ENCODE measurements at places on chromosomes 5 and 9. TPM values are rescaled to one million over a fixed set of nuclear protein-coding genes. Genes with fewer than 3 reads are reported as not detected.

Gene UBAC1
- 31.0 TPM for total RNA-seq

Gene FSD1L
- 4.8 TPM for total RNA-seq

Gene SHROOM1
- total RNA-seq: 4.0 TPM

GRCh38 chr5:160978944-160979343 lies 126.9 kb upstream of the ATP10B start:
- DNase-seq: no peak
- H3K4me1 ChIP-seq: peaks cover 1% of the 10 kb centered on the region
- H3K27ac ChIP-seq: no peak overlapping the region
- H3K4me3 ChIP-seq: no peak overlapping the region
- H3K27me3 ChIP-seq: no peaks in the 10 kb centered on the region
- H3K36me3 ChIP-seq: no peaks in the 10 kb centered on the region

Gene ADAMTS16
- not detected for total RNA-seq

- H3K4me1 ChIP-seq: no peaks in the 10 kb centered on the region
- peaks cover 6% of the 10 kb centered on the region for H3K27me3 ChIP-seq
- H3K27ac ChIP-seq: no peak overlapping the region
- H3K36me3 ChIP-seq: no peaks in the 10 kb centered on the region
These were observed 28.8 kb downstream of the OR2K2 start for GRCh38 chr9:111301195-111301594.

Gene DMRTA1
- total RNA-seq: not detected

DNA sequence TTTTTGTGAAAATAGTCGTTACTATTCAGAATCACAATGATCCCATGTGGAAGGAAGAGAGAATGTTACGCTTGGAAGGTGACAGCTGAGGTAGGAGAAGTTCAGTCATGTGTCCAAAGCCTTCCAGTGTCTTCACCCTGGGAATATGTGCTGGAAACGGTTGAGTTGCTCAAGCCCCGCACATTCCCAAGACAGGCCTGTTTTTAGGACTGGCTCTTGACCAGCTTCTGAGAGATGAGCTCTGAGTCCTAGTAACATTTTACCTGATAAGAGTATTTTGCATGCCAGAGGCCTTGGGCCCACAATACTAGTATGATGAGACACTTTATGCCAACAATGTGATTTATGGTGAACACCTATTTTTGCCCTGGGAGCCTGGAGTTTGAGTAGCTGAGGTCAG lies 101.7 kb downstream of the LMNB1 start:
- no peak overlapping the region for H3K4me3 ChIP-seq
- DNase-seq: no peak
- H3K4me1 ChIP-seq: no peaks in the 10 kb centered on the region
- peaks cover 5% of the 10 kb centered on the region for H3K36me3 ChIP-seq

GRCh38 chr5:103255691-103256090 lies 2.9 kb upstream of the MACIR start:
- H3K4me1 ChIP-seq: peaks cover 6% of the 10 kb centered on the region
- DNase-seq: no peak
- no peak overlapping the region for H3K27ac ChIP-seq
- H3K27me3 ChIP-seq: peaks cover 45% of the 10 kb centered on the region
- no peaks in the 10 kb centered on the region for H3K36me3 ChIP-seq

Gene HTR1A
- not detected for total RNA-seq

GRCh38 chr5:113294311-113295110 lies 140.3 kb downstream of the TSSK1B start:
- peaks cover 60% of the 10 kb centered on the region for H3K27me3 ChIP-seq
- H3K4me3 ChIP-seq: peak overlapping the region; percentile 90
- H3K27ac ChIP-seq: peak overlapping the region; percentile 71
- peak; percentile 77 for DNase-seq
- H3K36me3 ChIP-seq: no peaks in the 10 kb centered on the region

Gene TRIM23
- total RNA-seq: 13.6 TPM

Gene SPARC
- 0.39 TPM for total RNA-seq
